Renal pelvis (tissue), 12 donors: ENCODE measurements at places on chromosomes 1 and 21. TPM values are rescaled to one million over a fixed set of nuclear protein-coding genes. Genes with fewer than 3 reads are reported as not detected.

Gene C1orf141
- 0.28 TPM for polyA plus RNA-seq

Gene HP1BP3
- 390 TPM for polyA plus RNA-seq

Gene ODR4
- polyA plus RNA-seq = 29.6 TPM

Gene ARL8A
- 41.1 TPM for polyA plus RNA-seq

DNA sequence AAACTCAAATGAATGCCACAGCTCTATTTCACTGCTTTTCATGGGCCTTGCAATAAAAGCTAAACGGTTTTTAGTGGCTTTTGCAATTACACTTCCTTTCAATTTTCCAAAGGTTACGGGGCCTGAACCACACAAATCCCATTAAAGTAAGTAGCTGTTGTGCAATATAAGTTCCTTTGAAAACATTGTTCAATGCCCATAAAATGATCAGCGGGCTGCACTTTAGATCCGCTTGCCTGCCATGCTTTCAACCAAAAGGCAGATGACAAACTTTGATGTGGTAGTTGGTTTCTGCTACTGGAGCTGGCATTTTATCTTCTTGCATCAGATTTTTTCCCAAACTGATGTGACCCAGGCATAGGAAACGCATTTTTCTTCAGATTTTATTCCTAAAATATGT is 50.2 kb downstream of the PRRX1 start:
- no peak for DNase-seq

GRCh38 chr1:35398739-35399138 is 130.2 kb downstream of the ZMYM4 start:
- DNase-seq = no peak
